ENCODE measurements at places on chromosomes 6 and 20.

- DNase-seq: no peak
Observed at GRCh38 chr6:159092631-159093030, 47.8 kb upstream of the TAGAP start.

- DNase-seq: no peak
Observed at GRCh38 chr20:14780508-14780907, 443.1 kb upstream of the FLRT3 start.

DNA sequence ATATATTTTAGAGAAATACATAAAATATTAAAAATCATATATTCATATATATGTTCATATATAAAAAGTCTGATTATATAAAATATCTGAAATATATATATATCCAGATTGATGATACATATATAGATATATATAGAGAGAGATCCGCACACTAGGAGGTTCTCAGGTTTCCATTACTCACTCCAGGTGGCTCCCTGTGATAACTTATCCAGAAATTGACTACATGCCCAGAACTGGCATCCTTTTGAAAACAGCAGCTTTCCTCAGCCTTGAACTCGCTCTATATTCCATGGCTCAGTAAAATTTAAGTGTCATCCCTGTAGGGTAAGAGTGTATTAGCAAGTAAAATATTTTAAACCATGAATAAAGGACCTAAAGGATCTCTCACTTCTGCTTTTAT lies 206.8 kb downstream of the TINAG start:
- DNase-seq: peak; percentile 22

- DNase-seq: no peak
Observed at GRCh38 chr6:30238178-30238795, 25.1 kb upstream of the TRIM26 start.

GRCh38 chr6:41424370-41425058 lies 89.1 kb downstream of the NCR2 start:
- DNase-seq: no peak

- no peak for DNase-seq
Observed at GRCh38 chr6:30685157-30686008, 1.1 kb downstream of the PPP1R18 start.

- DNase-seq: no peak
Observed at GRCh38 chr6:71124340-71124739, 164.3 kb upstream of the OGFRL1 start.

- no peak for DNase-seq
Observed at GRCh38 chr6:44245391-44245911, 1.4 kb upstream of the HSP90AB1 start.

GRCh38 chr6:12605888-12606345 lies 110.7 kb upstream of the PHACTR1 start:
- peak; percentile 17 for DNase-seq

DNA sequence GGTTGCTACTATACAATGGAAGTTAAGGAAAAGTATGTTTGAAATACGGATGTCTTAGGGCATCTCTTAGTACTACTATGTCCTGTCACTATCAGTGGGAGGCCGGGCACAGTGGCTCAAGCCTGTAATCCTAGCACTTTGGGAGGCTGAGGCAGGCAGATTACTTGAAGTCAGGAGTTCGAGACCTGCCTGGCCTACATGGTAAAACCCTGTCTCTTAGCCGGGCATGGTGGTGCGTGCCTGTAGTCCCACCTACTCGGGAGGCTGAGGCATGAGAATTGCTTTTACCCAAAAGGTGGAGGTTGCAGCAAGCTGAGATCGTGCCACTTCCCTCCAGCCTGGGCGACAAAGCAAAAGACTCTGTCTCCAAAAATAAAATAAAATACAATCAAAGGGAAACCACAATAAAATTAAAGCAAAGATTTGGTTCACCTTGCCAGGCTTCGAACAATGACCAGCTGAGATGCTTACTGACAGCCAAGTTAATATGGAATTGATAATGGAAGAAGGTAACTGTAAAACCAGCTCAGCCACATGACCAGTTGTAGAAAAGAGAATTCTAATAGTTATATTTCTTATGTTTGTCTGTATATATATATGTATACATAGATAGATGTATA lies 6.5 kb downstream of the CD24 start:
- no peak for DNase-seq

GRCh38 chr6:5946181-5946580 lies 60.5 kb downstream of the NRN1 start:
- no peak for DNase-seq

DNA sequence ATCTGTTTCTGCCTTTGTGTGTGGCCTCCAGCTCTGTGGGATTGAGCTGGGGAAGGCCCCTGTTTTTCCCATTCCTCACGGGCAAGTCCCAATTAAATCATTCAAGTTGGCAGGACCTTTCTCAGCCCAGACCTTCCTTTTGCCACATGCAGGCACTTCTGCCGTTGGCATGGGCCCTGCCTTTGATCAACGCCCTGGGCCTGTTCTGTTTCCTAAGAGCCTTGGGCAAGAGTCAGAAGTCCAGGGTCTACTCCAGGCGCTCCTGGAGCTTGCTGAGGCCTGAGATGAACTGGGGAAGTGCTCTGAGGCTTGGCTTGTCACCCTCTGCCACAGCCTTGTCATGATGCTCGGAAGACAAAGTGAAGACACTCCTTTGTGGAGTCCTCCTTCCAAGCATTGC lies 7.1 kb downstream of the IP6K3 start:
- DNase-seq: no peak

DNA sequence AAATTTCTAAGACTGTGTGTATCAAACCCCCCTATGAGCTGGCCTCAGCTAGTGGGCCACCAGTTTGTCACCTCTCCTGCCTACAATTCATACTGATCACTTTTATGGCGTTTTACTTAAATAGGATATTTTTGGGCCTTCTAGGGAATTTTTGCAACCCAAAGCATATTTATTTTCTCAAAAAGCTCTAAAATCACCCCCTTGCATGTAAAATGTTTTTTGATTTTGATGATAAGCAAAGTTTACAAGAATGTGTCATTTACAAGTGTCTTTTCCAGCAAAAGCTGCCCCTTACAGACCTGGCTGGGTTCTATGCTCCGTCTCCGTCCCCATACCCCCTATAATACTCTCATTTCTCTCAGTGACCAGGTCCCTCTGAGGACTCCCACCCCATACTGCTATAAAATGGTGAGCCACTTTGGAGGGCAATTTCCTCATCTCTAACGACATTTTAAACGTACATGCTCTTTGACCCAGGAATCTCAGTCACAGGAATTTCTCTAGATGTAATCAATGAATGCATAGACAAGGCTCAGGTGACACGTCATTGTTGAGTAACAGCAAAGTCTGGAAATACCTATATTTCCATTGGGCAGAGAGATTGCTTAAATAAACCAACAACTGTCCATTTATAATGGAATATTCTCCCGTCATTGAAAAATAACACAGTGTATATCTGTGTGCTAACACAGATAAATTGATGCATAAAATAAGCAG lies 13.9 kb upstream of the OCSTAMP start:
- no peak for DNase-seq

DNA sequence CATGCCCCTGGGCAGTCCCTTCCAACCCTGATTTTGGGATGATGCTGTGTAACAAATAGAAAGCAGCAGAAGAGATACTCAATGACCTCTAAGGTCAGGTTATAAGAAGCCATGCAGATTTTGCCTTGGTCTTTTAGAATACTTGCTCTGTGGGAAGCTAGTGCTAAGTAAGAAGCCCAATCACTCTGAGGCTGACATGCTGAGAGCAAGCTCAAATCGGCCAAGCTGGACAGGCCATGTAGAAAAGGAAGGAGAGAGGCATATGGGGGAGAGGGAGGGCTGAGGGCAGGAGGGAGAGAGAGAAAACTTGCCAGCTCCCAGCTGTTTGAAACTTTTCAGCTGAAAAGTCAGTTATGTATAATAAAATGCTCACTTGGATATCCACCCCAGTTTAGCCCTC lies 1021.6 kb upstream of the MAP3K7 start:
- DNase-seq: no peak

GRCh38 chr6:139847457-139847813 lies 473.0 kb upstream of the CITED2 start:
- DNase-seq: no peak

GRCh38 chr20:50692552-50692933 lies 1.2 kb upstream of the RIPOR3 start:
- DNase-seq: no peak

DNA sequence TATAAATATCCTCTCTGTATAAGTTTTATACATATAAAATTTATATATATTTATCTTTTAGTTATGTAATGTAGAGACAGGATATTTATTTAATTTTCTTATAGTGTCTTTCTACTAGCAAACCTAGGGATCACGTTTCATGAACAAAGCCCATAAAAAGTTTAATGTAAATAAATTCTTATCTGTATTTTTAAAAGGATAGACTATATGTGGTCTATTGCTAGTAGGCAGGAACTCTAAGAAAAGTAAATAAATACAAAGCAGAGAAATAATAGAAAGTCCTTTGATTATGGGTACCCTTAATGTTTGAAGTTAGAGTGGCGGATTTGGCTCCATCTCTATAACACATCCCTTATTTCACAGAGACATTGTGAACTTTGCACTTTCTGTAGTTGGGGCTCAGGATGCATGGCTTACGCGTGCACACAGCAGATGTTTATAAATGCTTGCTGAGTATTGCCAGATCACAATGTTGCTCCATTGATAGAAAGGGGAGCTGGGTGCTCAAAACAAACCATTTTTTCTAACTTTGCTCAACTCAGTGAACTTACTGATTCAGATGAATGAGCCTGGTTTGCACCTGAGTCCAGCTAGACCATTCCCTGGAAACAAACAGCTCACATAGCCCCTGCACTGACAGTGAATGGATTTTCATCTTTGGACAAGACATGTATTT lies 179.1 kb downstream of the SYNE1 start:
- no peak for DNase-seq

Data from NCI-H2081 treated with DMSO at 0.1 percent for 48 hours (cell line).